ENCODE measurements at places on chromosomes 7 and 10.
A peak's percentile ranks its signal among the peaks of the same experiment; 100 is the strongest.

GRCh38 chr10:61952028-61952674 is 50.7 kb downstream of the ARID5B start:
- no peak for DNase-seq

DNA sequence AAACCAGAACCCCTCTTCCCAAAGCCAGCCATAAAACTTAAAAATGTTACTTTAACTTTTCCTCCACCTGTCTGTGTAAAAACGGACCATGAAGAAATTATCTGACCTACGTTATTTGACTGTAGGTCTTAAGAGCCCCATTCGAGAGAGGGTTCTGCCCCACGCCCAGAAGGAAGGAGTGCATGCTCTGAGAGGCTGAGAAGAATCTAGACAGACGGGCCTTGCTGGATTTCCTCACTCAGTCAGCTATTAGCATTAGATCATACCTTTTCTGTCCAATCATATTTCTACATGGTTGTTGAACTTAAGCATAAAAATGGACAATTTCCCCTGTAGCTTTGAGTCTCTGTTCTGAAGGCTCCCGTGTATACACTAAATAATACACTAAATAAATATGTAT is 38.1 kb upstream of the WDR11 start:
- DNase-seq: no peak

- DNase-seq: no peak
Measured at GRCh38 chr7:22278660-22279059, 78.3 kb downstream of the RAPGEF5 start.

- no peak for DNase-seq
Measured at GRCh38 chr7:94584113-94584512, 71.8 kb downstream of the SGCE start.

GRCh38 chr7:79749856-79750255 is 296.4 kb upstream of the MAGI2 start:
- no peak for DNase-seq

DNA sequence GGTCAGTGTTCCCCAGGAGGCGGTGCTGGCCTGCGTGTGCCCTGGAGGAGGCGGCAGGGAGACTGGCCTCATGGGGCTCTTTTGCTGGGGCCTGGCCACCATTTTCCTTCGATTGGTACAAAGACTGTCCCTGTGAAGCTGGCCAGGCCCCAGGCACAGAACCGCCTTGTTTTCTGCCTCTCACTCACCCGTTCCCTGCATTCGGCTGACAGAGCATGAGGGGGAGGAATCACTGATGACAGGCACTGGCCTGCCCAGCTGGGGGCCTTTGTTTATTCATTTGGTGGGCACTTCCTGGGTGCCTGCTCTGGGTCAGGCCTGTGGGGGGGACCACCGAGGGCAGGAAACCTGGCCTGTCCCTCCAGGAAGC is 139.2 kb downstream of the FAM53B start:
- no peak for DNase-seq

- DNase-seq: no peak
Measured at GRCh38 chr10:123521076-123521475, 145.1 kb upstream of the GPR26 start.

DNA sequence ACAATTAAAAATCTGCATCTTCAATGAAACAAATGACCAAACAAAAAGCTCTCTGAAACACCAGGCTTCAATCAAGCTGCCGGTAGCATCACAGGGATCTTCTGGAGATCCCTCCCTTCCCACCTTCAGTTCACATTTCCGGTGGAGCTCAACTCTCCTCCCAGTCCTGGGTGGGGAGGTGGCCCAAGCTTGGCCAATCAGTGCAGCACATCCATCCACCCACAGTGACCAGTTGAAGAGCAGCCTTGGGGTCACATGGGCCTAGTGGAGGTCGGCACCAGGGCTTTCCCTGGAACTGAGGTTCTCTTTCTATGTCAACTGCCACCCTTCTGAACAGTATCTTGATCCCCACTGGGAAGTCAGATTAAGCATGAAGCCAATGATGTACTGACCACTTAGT is 620.1 kb upstream of the MGMT start:
- DNase-seq: no peak

DNA sequence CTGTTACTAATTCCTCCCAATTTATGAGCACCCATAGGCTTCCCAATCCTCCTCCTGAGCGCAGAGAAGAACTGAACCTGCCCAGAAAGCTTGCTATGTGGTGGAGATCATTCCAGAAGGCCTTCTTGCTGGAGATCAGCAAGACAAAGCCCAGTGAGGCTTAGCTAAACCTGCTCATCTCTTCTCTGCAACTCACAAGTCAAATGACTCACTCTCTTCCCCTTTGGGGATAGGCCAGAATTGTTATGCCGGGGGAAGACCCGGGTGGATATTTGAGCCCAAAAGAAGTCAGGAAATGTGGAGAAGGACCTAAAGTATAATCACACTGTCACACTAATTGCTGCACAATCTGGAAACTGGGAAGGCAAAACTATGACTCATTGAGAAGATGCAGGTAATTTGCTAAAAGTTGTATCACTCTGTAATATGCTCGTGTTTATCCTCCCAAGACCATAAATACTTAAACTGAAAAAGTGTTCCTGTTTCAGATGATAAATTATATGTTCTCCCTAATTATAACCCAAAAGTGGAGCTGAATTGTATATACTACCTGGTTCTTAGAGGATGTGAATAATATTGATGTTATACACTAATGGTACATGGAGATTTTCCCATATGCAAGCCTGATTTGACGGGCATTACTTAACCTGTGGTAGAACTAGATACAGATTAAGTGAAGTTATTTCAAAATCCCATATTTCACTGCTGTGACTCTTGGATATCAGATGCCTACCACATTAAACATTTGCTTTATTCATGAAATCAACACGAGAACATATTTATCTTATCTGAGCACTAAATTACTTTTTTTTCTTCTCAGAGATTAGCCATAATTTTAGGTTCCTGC is 6.4 kb downstream of the NEBL start:
- peak; percentile 88 for DNase-seq

DNA sequence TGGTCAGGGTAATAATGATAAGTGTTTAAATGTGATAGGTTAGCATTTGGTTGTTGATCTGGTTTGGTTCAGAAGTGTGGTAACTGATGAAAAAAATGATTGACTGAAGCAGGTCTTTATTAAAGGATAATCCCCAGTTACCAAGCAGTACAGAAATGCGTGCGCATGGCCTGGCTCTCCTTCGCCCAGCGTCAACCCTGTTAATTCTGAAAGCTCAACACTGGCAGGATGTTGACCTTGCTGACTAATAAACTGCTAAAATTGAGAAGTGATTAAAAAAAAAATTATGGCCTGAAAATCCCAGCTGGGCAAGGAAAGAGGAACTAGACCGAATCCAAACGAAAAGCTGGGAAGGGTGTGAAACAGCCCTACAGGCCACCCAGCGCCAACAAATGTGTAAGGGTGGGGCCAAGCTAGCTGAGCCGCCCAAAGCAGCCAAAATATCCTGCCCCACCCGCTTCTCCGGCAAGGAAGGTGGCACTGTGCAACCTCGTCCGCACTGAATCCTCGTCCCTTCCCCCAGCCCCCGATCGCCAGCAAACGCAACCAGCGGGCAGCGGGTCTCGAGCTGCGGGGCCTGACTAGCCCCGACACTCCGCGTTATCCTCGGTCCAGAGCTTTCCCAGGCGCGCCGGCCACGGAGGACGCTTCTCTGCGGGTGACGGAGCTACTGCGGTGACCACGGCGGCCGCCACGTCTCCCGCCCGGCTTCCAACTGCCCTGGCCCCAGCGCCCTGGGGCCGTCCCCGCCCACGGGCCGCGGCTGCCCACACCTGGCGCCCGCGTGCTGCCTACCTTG is 561 bp downstream of the SHTN1 start:
- peak; percentile 2 for DNase-seq

DNA sequence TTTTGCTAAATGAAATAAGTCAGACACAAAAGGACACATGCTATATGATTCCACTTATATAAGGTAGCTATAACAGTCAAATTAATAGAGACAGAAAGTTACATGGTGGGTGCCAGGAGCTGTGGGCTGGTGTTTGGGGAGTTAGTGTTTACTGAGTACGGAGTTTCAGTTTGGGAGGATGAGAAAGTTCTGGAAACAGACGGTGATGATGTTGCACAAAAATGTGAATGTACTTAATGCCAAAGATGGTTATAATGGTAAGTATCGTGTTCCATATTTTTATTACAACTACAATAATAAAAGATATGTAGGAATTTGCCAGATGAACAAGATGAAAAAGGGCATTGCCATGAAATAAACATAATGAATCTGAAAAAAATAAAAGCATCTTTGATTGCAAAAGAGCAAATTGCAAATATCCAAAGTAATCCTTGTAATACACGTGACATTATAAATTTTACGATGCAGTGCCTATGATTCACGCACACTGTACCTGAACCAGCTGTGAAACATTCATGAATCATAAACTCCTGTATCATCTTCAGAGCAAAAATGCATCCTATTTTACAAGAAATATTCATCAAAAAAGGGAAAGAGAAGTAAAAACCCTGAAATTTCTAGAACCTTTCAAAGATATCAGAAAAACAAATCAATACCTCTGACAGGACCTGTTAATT is 676.7 kb downstream of the PCDH15 start:
- DNase-seq: no peak

DNA sequence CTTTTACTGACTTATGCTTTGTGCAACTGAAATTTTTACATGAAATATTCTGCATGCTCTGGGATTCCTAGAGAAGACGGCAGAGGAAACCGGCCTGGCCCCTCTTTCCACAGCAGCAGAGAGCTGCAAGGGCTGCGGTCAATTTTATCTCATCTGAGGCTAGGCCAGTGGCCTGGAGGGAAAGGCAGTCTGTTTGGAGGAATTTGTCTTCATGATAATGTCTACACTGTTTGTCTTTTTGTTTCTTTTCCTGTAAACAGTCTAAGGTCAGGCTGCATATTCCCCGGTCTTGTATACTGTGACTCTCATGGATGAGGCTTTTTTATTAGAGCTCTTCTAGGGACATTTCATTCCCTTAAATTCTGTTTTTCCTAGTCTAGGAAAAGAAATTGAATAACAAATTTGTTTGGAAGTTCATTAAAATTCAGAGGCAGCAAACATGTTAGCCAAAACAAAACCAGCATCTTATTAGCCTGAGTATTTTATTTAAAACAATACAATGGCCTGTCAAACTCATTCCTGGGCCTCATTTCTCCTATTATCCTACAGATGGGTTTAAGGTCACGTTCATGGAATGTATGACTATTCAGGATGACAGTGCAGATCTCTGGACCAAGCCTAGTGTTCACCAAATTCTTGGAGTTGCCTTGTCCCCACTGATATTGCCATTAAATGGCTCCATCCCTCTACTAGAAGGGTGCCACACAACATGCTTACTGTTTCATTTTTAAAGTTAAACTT is 26.4 kb downstream of the LAMB4 start:
- no peak for DNase-seq

DNA sequence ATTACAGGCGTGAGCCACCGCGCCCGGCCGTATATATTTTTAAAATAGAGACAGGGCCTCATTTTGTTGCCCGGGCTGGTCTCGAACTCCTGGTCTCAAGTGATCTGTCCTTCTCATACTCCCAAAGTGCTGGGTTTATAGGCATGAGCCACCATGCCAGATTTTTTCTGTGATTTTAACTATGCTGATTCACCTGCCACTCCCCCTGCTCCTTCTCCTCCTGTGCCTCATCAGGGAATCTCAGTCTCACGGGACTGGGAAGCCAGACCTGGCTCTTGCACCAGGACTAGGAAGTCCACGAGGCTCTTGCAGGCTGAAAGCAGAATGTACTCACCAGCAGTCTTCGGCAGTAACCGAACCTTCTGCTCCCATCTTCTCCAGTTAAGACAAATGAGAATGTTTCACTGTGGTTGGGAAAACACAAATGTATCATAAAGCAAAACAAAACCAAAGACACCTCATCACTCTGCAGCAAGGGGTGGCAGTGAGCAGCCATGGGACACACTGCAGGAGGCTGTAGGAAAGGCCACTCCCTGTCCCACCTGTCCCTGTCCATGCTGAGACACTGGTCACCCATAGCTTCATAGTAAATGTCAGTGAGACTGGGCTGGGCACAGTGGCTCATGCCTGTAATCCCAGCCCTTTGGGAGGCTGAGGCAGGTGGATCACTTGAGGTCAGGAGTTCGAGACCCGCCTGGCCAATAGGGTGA is 78.7 kb upstream of the MKRN1 start:
- peak; percentile 26 for DNase-seq

DNA sequence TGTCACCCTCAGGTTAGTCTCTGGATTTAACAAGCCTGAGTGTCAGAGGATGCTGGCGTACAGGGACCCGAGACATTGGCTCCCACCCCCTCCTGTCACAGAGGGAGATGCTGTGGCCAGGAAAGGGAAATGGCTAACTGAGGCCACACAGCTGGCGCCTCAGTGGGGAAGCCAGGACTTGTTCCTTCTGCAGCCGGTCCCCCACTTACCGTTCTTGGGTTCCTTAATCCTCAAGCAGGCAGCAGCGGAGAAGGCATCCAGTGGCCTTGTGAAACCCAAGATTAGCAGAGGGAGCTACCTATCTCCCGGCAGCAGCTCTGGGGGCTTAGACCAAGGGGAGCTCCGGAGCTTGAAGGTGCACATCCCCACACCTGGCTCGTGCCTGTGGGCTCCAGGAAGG is 65.4 kb downstream of the NEURL1 start:
- no peak for DNase-seq

DNA sequence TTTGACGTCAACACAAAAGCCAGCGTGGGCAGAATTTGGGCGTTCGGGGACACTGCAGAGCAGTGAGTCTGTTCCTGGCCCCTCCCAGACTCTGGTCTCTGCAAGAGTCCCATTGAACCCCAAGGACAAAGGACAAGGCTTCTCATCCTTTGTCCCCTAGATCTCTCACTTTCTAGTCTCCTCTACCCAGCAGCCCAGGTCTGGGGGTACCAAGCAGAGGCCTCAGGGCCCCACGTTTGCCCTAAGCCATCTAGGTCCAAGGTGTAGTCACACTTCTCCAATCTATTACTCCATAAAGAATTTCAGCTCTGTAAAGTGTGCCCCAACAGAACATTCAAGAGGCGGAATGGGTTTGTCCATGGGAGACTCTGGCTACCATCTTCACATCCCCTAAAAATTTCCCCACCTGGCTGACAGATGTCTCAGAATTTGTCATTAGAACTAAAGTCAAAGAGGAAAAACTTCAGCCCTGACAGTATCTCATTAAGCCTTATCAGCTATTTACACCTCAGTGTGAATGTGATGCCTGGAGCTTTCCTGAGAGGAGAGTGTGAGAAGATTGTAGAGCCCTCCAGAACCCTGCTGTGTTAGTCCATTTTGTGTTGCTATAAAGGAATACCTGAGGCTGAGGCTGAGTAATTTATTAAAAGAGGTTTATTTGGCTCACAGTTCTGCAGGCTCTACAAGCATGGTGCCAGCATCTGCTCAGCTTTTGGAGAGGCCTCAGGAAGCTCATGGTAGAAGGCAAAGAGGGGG is 81.4 kb upstream of the HABP2 start:
- no peak for DNase-seq

DNA sequence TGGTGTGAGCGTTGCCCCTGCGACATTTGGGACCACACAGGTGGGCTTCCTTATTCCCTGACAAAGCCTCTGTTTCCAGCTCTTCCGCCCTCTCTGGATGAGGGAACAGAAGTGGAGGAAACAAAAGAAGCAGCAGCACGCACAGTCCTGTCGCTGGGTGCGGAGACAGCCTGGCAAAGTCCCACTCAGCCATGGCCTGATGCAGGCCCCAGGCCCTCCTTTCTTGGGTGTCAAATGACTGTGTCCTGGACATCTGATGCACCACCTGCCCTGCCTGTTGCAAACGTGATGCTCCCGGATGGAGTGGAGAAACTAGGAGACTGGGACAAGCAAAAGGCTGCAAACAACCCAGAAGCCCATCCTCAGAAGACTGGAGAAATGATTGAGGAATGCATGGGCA is 20.7 kb downstream of the ZMIZ2 start:
- no peak for DNase-seq

GRCh38 chr7:127417346-127417745 is 24.8 kb upstream of the ZNF800 start:
- no peak for DNase-seq

- DNase-seq: no peak
Measured at GRCh38 chr7:128886391-128887168, 23.9 kb downstream of the ATP6V1F start.
